ENCODE measurements at places on chromosomes 1 and 21.

GRCh38 chr1:166133857-166134256 lies 32.9 kb downstream of the FAM78B start:
- DNase-seq: no peak

- DNase-seq: no peak
Observed at GRCh38 chr1:61498342-61498741, 226.6 kb downstream of the TM2D1 start.

GRCh38 chr1:228969953-228970800 lies 234.9 kb downstream of the RHOU start:
- peak; percentile 15 for DNase-seq

DNA sequence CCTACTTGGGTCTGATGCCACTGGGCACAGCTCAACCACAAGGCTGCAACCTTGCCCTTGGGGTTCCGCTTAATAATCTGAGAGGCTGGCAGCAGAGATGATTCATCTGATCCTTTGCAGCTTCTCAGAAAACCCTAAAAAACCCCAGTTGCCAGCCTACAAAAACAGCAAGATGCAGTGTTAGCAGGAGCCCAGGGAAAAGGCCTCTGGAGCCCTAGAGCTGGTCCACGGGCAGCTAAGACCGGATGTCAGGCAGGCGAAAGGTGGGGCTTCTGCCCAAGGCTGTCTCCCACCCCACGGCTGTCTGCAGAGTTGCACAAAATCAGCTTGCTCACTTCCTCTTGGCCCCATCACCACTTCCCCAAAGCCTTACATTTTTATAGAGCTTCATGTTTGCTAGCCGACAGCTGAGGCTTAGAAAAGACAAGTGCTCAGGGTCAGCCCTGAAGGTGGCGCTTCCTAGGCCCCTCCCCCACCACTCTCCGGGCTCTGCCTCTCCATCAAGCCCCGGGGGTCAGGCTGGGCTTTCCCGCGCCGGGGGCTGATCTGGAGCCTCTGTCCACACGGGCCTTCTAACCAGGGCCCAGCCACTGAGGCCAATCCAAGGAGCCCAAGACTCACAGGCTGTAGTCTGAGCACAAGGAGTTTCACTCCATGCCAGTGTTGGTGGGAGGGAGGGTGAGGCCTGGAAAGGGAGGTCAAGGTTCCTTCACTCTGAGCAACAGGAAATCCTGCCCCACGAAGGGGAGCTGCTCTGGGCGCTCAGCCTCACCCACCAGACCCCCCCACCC lies 4.2 kb upstream of the ADORA3 start:
- peak; percentile 67 for DNase-seq

GRCh38 chr1:68049941-68050878 lies at the start of gene DIRAS3:
TSS of gene DIRAS3 (minus strand) at chr1:68050627. CDS start at chr1:68047297, 3,330 bp downstream.
- DNase-seq: peak; percentile 11

DNA sequence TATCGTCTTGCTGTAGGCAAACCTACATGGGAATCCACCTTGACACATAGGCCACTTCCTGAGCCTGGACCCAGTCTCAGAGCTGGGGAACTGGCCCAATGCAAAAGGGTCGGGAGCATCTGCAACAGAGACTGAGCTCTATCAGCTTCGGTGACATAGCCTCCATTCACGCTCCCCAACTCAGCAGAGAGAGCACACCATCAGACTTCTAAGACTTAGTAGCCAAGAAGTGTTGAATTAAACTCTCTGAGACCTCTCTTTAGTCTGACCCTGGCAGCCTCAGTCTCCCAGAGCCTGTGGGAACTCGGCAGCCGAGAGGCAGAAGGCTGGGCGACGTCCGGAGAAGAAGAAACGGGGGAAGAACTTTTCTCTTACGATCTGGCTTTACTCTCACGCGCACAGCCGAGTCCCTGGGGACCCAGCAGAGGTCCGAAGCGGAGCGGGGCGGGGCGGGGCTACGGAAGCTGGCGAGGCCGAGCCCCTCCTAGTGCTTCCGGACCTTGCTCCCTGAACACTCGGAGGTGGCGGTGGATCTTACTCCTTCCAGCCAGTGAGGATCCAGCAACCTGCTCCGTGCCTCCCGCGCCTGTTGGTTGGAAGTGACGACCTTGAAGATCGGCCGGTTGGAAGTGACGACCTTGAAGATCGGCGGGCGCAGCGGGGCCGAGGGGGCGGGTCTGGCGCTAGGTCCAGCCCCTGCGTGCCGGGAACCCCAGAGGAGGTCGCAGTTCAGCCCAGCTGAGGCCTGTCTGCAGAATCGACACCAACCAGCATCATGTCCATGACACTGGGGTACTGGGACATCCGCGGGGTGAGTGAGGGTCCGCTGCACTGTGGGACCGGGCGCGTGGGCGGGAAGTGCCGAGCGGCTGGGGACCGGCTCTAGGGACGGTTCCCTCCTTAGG lies at the start of gene GSTM4:
GSTM4 (plus strand) TSS at position 485 of the 905 bp plus-strand sequence; CDS start at position 776, 291 bp downstream.
- DNase-seq: peak; percentile 65

DNA sequence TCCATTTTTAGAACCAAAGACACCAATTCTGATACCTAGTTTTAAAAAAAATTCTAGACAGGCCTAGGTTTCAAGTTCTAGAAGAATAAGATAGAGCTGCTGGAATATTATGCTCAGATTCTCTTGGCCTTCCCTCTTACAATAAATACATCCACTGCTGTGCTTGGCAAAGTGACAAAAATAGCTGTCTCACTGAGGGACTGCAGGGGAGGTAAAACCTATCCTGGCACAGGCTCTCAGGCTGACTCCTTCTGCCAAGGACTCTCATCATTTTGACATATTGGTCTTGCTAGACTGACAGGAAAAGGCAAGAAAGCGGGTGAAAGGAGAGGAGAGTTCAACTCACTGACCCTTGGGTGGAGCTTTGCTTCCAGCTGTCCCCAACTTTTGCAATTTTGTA lies 197.0 kb upstream of the LHX8 start:
- DNase-seq: no peak

- no peak for DNase-seq
Observed at GRCh38 chr1:239455743-239456142, 69.4 kb downstream of the CHRM3 start.

- no peak for DNase-seq
Observed at GRCh38 chr1:156439036-156439776, 61.4 kb downstream of the MEF2D start.

DNA sequence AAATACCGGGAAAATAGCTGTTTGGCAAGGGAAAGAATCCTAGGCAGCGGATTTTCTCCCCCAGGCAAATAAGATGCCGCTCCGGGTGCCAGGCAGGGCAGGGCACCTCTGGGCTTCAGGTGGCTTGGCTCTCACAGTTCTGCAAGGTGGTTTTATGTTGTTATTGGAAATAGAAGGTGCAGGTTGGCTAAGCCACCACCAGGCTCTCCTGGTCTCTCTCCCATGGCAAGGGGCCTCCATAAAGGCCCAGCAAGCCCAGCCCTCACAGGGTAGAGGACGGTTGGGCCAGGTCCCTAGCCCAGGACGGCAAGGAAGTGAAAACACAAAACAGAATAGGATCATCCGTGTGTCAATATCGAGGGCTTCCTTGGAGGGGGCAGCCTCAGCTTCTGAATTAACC lies 37.6 kb upstream of the GPR153 start:
- no peak for DNase-seq

DNA sequence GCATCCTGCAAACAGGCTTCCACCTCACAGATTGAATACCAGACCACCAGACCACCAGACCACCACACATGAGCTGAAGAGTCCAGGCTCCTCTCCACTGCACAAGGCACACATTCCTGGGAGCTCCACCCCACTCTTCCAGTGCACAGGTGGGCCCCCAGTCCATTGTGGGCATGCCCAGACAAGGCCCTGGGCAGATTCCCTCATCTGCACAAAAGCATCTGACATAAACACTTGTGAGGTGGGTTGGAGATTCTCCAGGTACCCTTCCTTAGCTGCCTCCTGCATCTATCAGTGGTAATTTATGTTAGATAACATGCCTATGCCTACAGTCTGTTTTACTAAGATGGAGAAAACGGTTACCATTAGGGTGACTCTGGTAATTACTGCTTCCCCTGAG lies 11.6 kb upstream of the CTBS start:
- DNase-seq: no peak

- no peak for DNase-seq
Observed at GRCh38 chr1:15610167-15610566, 7.1 kb upstream of the DDI2 start.

GRCh38 chr1:29586991-29587745 lies 350.8 kb downstream of the PTPRU start:
- peak; percentile 41 for DNase-seq

- no peak for DNase-seq
Observed at GRCh38 chr1:230232371-230232771, 165.3 kb downstream of the GALNT2 start.

GRCh38 chr1:203305809-203306088 lies 430 bp downstream of the BTG2 start:
- DNase-seq: no peak

- no peak for DNase-seq
Observed at GRCh38 chr1:38394303-38394702, 347.7 kb upstream of the POU3F1 start.

- no peak for DNase-seq
Observed at GRCh38 chr1:198647055-198647454, 8.2 kb downstream of the PTPRC start.

DNA sequence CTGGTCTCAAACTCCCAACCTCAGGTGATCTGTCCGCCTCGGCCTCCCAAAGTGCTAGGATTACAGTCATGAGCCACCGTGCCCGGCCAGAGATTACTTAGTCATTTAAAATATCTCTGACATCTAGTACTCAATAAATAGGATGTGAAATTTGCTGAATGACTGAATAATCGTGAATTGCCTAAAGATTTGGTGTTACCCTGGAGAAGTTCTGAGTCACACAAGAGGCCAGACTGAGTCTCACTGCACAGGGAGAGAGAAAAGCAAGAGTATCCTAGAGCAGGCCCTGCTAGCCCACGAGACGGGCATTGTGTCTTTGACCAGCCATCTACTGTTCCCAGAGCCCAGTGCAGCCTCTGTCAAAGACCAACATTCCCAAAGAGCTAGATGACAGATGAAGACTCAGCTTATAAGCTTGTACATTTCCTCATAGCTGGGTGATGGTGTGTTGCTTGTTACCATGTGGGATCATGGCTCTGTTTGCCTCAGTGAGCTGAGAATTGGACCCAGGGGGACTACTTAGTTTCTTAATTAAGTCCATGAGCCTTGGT lies 5.6 kb upstream of the EIF4G3 start:
- peak; percentile 70 for DNase-seq

GRCh38 chr21:39181205-39181818 lies 1.9 kb downstream of the PSMG1 start:
- DNase-seq: no peak

- DNase-seq: no peak
Observed at GRCh38 chr1:68301471-68302001, 69.2 kb upstream of the WLS start.

All from kidney tubule cell (primary cell).